ENCODE measurements at places on chromosomes 1 and 21. TPM values are rescaled to one million over a fixed set of nuclear protein-coding genes. Genes with fewer than 3 reads are reported as not detected.

The CAPN9 gene
- 14.7 TPM for polyA plus RNA-seq

The CRYBG2 gene
- polyA plus RNA-seq, result 4.0 TPM

The MFSD2A gene
- polyA plus RNA-seq, result 0.76 TPM

The OLIG2 gene
- not detected for polyA plus RNA-seq

GRCh38 chr1:79785561-79785960 is 779.0 kb upstream of the ADGRL4 start:
- no peak for DNase-seq

GRCh38 chr1:52534928-52535764 is 17.7 kb downstream of the TUT4 start:
- no peak for DNase-seq

The AXDND1 gene
- 0.55 TPM for polyA plus RNA-seq

Measured in stomach (tissue), 19 donors.